ENCODE measurements at places on chromosomes 3 and 15. TPM values are rescaled to one million over a fixed set of nuclear protein-coding genes. Genes with fewer than 3 reads are reported as not detected.

Gene SEMA3F
- total RNA-seq = 10.4 TPM

Gene EPHB1
- 0.06 TPM for total RNA-seq

Gene B3GALNT1
- 12.4 TPM for total RNA-seq

Gene UBAP1L
- total RNA-seq = 0.75 TPM

Gene GNAT1
- total RNA-seq = not detected

Gene TICRR
- 0.69 TPM for total RNA-seq

Gene ITGB5
- total RNA-seq = 199 TPM

Gene DPH6
- total RNA-seq = 10.5 TPM

Gene WDR82
- 48.1 TPM for total RNA-seq

Gene SLC2A2
- total RNA-seq = not detected

Gene WDR72
- not detected for total RNA-seq

Gene SAMMSON
- total RNA-seq = not detected

Gene TEX55
- total RNA-seq = not detected

Gene SERPINI2
- total RNA-seq = not detected

Gene PROS1
- total RNA-seq = 142 TPM

Gene ATP13A5
- total RNA-seq = not detected

Gene EXD1
- not detected for total RNA-seq

Gene PRRT3
- total RNA-seq = 8.4 TPM

Gene NCBP2
- 49.7 TPM for total RNA-seq

Gene RTP1
- not detected for total RNA-seq

Gene IL17RE
- 1.9 TPM for total RNA-seq

Gene CHRNA3
- not detected for total RNA-seq

Gene CHL1
- total RNA-seq = 0.15 TPM

Data from cardiac ventricle fibroblast (primary cell).